Vagina (tissue), 2 donors: ENCODE measurements at places on chromosomes 7 and 10.

- H3K4me1 ChIP-seq: no peaks in the 10 kb centered on the region
- DNase-seq: no peak
- no peaks in the 10 kb centered on the region for H3K36me3 ChIP-seq
Observed at GRCh38 chr7:133016604-133017003, 65.3 kb downstream of the CHCHD3 start.

GRCh38 chr10:93199191-93199751 is 125.6 kb downstream of the CYP26A1 start:
- H3K27ac ChIP-seq: no peak overlapping the region
- no peaks in the 10 kb centered on the region for H3K36me3 ChIP-seq
- peak overlapping the region; percentile 31 for H3K4me3 ChIP-seq
- H3K4me1 ChIP-seq: peaks cover 12% of the 10 kb centered on the region

DNA sequence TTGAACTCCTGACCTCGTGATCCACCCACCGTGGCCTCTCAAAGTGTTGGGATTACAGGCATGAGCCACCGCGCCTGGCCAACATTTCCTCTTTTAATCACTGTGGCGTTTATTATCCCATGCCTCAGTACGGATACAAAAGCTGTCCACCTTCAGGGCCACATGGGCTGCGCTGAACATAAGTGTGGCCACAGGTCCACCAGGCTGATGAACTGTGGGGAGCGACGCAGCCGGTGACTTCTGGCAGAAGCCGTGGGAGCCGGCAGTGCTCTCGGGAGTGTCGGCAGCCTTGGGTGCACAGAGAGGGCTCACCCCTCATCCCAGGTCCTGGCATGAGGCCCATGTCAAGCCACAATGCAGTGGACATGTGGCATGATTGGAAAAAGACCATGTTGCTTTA is 223.6 kb downstream of the TNS3 start:
- peaks cover under 1% of the 10 kb centered on the region for H3K36me3 ChIP-seq
- H3K27ac ChIP-seq: no peak overlapping the region
- no peaks in the 10 kb centered on the region for H3K4me1 ChIP-seq
- no peak overlapping the region for H3K4me3 ChIP-seq
- H3K27me3 ChIP-seq: no peaks in the 10 kb centered on the region
- no peak for DNase-seq

DNA sequence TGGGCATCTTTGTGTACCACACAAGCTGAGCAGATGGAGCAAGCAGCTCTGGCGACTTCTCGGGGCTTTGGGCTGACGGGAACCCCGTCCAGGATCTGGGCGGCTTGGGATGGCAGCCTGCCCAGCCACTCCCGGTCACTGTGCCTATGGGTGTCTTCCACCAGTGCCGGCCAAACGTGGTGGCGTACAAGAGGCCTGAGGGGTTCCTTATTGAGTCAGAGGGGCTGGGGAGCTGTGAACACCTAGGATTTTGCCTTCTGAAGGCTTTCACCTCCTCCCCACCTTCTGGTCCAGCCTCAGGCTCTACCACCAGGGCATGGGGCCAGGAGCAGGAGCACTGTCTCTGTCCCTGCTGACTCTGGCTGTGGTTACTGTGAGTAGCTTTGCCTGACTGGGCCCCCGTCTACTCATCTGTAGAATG is 71.8 kb upstream of the PPIF start:
- H3K4me3 ChIP-seq: no peak overlapping the region
- H3K27ac ChIP-seq: peak overlapping the region; percentile 83
- no peaks in the 10 kb centered on the region for H3K27me3 ChIP-seq
- H3K36me3 ChIP-seq: no peaks in the 10 kb centered on the region

DNA sequence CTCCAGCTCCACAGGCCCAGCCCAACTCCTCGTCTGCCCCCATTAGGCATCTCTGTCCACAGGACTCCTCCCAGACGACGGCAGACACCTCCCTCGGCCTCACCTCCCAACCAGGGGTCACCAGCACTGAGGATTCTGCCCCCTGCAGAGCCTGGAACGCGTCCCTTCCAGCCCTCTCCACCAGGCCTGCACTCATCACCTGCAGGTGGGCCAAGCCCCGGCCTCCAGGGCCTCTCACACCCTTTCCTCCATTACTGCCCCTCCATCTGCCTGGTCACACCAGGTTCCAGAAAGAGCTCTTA is 42.7 kb upstream of the PDGFA start:
- H3K4me1 ChIP-seq: no peaks in the 10 kb centered on the region
- H3K36me3 ChIP-seq: no peaks in the 10 kb centered on the region
- no peak overlapping the region for H3K27ac ChIP-seq
- no peak overlapping the region for H3K4me3 ChIP-seq
- no peak for DNase-seq
- no peaks in the 10 kb centered on the region for H3K27me3 ChIP-seq

- no peak overlapping the region for H3K4me3 ChIP-seq
- no peaks in the 10 kb centered on the region for H3K36me3 ChIP-seq
- H3K27me3 ChIP-seq: no peaks in the 10 kb centered on the region
- H3K27ac ChIP-seq: no peak overlapping the region
- DNase-seq: no peak
Observed at GRCh38 chr10:49280001-49280408, 19.0 kb upstream of the C10orf71 start.

DNA sequence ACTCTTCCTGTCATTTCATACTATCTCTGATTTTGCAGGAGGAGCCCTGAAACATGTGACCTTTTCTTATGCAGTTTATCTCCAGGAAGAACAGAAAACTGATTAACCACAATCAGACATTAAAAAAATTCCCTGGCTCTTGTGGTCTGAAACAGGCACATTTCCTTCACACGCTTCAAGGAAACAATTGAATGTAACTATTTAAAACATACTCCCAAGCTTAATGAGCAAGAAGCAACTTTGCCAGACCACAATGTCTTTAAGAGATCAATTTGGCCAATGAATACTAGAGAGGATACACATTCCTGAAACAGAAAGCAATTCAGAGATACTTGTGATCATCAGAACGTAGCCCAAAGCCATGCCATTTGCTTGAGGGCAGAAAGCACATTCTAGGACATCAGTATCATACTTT is 65.8 kb downstream of the PIP4K2A start:
- peaks cover 42% of the 10 kb centered on the region for H3K4me1 ChIP-seq
- H3K27me3 ChIP-seq: no peaks in the 10 kb centered on the region
- H3K4me3 ChIP-seq: no peak overlapping the region
- H3K36me3 ChIP-seq: no peaks in the 10 kb centered on the region
- no peak for DNase-seq
- no peak overlapping the region for H3K27ac ChIP-seq

GRCh38 chr7:54252256-54253035 is 289.7 kb upstream of the VSTM2A start:
- no peak overlapping the region for H3K27ac ChIP-seq
- no peaks in the 10 kb centered on the region for H3K36me3 ChIP-seq
- no peak for DNase-seq
- no peaks in the 10 kb centered on the region for H3K27me3 ChIP-seq
- no peaks in the 10 kb centered on the region for H3K4me1 ChIP-seq
- no peak overlapping the region for H3K4me3 ChIP-seq

- H3K4me1 ChIP-seq: no peaks in the 10 kb centered on the region
- H3K4me3 ChIP-seq: no peak overlapping the region
- H3K27me3 ChIP-seq: no peaks in the 10 kb centered on the region
Observed at GRCh38 chr7:18580950-18581349, 85.4 kb downstream of the HDAC9 start.

DNA sequence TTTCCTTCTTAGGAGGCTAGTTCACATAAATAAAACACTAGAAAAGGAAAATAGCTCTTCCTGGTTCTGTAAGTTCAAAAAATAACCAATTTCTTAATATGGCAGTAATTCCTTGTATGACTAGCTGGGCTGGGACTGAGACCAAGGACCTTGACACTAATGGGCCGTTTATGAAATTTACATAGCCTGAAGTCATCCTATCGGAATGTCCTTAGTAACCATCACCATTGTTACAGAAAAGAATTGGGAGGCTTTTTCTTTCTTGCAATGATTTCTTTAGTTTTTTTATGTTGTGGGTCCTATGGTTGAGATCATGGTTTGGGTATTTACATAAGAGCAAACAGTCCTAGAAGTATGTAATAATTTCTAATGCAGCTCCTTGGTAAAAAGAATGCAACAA is 87.1 kb upstream of the HDAC9 start:
- H3K4me1 ChIP-seq: peaks cover 8% of the 10 kb centered on the region
- DNase-seq: no peak
- H3K4me3 ChIP-seq: no peak overlapping the region
- H3K27me3 ChIP-seq: no peaks in the 10 kb centered on the region

- no peaks in the 10 kb centered on the region for H3K27me3 ChIP-seq
- H3K4me3 ChIP-seq: no peak overlapping the region
- no peak overlapping the region for H3K27ac ChIP-seq
- H3K4me1 ChIP-seq: no peaks in the 10 kb centered on the region
- H3K36me3 ChIP-seq: no peaks in the 10 kb centered on the region
- no peak for DNase-seq
Observed at GRCh38 chr7:152663931-152664330, 12.0 kb downstream of the XRCC2 start.

DNA sequence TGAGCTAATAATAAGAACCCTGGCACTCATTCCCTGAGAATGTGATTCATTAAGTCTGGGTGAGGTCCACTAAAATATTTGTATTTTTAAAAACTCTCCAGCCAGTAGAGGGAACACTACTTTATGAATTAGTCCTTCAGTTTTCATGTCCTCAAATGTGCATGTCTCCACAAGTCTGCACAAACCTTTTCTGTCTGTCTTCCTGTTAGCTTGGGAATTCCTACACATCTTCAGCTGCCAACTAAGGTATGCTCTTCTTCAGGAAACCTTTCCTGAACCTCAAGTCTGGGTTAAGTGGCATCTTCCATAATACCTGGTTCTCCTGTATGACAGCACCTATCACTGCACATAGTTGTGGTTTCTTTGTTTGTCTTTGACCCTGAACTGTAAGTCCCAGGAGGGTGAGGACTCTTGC is 119.6 kb upstream of the MKX start:
- H3K27ac ChIP-seq: no peak overlapping the region
- H3K4me3 ChIP-seq: no peak overlapping the region
- DNase-seq: no peak
- H3K27me3 ChIP-seq: no peaks in the 10 kb centered on the region

DNA sequence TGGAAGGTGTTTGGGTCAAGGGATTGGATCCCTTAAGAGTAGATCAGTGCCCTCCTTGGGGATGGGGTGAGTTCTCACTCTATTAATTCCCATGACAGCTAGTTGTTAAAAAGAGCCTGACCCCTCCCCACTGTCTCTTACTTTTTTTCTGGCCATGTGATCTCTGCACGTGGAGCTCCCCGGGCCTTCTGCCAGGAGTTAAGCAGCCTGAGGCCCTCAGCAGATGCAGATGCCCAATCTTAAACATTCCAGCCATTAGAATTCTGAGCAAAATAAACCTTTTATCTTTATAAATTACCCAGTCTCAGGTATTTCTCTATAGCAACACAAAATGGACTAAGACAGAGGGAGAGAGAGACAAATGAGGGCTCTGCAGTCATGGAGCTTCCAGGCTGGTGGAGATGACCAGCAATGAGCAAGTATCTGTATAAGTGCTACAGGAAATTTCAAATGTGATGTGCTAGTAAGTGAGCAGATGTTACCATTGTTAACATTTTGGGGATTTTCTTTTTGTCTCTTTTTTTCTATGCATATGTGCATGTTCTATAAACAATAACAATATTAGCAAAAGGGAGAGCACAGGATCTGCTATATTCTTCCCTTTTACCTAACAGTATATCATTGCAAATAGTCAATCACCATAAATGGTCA is 26.7 kb downstream of the PLPP4 start:
- H3K27ac ChIP-seq: no peak overlapping the region
- no peak overlapping the region for H3K4me3 ChIP-seq
- no peaks in the 10 kb centered on the region for H3K27me3 ChIP-seq
- H3K4me1 ChIP-seq: no peaks in the 10 kb centered on the region
- no peaks in the 10 kb centered on the region for H3K36me3 ChIP-seq

- no peak for DNase-seq
- H3K27me3 ChIP-seq: no peaks in the 10 kb centered on the region
- no peak overlapping the region for H3K27ac ChIP-seq
- no peak overlapping the region for H3K4me3 ChIP-seq
Observed at GRCh38 chr7:108308903-108309302, 147.3 kb downstream of the NRCAM start.

DNA sequence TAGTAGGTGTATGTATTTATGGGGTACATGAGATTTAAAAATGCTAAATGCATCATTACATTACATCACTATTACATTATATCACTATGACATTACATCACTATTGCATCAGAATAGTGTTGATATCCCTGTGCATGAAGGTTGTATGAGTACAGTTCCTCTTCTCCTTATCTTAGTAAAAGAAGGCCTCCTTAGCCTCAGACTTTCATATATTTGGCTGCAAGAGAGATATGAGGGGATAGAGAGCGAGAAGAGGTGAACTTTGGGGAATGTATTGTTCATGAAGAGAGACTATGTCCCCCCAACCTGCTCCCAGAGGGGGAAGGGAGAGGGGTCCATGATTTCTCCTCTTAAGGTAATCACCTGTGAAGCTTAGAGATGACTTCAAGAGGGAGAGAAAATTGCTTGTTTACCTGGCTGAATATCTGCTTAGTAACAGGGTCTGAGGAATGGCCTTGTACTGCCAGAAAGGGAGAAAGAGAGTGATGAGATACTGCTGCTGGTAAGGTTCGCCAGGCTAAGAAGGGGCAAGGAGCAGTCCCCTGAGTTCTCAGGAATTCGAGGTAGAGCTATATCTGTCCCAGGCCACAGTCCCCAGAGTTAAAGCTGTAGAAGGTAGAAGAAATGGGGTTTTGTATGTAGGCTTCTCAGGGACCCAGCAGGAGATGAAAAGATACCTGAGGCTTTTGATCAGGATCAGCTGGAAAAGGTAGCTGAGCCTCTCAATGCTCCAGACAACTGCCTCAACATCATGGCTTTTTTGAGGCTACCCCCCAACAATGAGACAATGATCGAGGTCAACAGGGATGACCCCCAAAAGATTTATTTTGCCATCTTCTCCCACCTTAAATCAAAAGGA is 168.4 kb upstream of the WNT16 start:
- H3K4me1 ChIP-seq: no peaks in the 10 kb centered on the region
- H3K4me3 ChIP-seq: no peak overlapping the region
- no peak overlapping the region for H3K27ac ChIP-seq
- H3K27me3 ChIP-seq: no peaks in the 10 kb centered on the region

GRCh38 chr10:120734483-120735078 is 116.6 kb upstream of the WDR11 start:
- H3K27ac ChIP-seq: no peak overlapping the region
- H3K36me3 ChIP-seq: no peaks in the 10 kb centered on the region
- DNase-seq: no peak
- no peaks in the 10 kb centered on the region for H3K27me3 ChIP-seq

GRCh38 chr10:118820326-118821116 is 65.8 kb upstream of the CACUL1 start:
- no peak overlapping the region for H3K27ac ChIP-seq
- no peak for DNase-seq
- H3K4me1 ChIP-seq: no peaks in the 10 kb centered on the region
- H3K27me3 ChIP-seq: no peaks in the 10 kb centered on the region
- no peaks in the 10 kb centered on the region for H3K36me3 ChIP-seq
- H3K4me3 ChIP-seq: no peak overlapping the region

DNA sequence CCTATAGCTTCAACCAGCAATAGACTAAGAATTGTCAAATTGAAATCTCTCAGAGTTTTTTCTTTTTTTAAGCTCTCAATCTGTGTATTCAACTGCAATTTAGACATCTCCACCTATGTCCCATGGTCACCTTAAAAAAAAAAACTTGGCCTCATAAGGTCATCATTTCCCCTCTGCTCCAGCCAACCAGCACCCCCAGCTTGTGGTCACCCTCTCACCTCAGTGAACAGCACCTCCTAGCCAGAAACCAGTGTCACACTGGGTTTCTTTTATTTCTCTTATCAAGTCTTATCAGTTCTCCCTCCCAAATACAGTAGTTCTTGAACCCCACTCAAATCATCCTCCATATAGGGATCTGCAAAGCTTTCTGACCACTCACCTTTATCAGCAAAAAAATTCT is 4.0 kb downstream of the ITGB1 start:
- peak overlapping the region; percentile 92 for H3K27ac ChIP-seq
- H3K36me3 ChIP-seq: no peaks in the 10 kb centered on the region
- peaks cover 81% of the 10 kb centered on the region for H3K4me1 ChIP-seq
- H3K27me3 ChIP-seq: no peaks in the 10 kb centered on the region
- DNase-seq: no peak
- no peak overlapping the region for H3K4me3 ChIP-seq
